ENCODE measurements at places on chromosomes 2 and 18. TPM values are rescaled to one million over a fixed set of nuclear protein-coding genes. Genes with fewer than 3 reads are reported as not detected.

GRCh38 chr2:54757500-54757899 is 34.0 kb downstream of the EML6 start:
- H3K36me3 ChIP-seq = no peaks in the 10 kb centered on the region
- H3K27me3 ChIP-seq = peaks cover 10% of the 10 kb centered on the region
- DNase-seq = no peak
- H3K27ac ChIP-seq = no peak overlapping the region
- peaks cover 2% of the 10 kb centered on the region for H3K4me1 ChIP-seq

The VWA3B gene
- total RNA-seq = not detected

The CXCR2 gene
- 0.37 TPM for total RNA-seq

DNA sequence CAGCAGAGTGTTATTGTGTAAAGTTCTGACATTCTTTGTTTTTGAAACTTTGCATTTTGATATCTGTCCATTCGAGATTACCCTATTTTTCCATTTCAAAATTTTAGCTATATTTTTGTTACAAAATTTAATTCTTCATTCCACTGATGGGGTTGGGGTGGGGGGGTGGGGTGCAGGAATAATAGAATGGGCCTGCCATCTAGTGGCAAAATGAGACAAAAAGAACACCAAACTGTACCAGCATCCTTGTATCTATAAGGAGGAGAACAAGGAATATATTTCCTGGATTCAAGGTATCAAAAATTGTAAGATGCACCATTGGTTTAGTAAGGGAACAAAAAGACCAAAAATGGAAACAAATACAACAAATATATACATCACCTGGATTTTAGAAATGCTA is 27.9 kb upstream of the TTR start:
- H3K4me1 ChIP-seq = no peaks in the 10 kb centered on the region
- no peaks in the 10 kb centered on the region for H3K27me3 ChIP-seq
- H3K4me3 ChIP-seq = no peak overlapping the region
- H3K36me3 ChIP-seq = no peaks in the 10 kb centered on the region
- no peak for DNase-seq

The AOX1 gene
- 0.22 TPM for total RNA-seq

The RIT2 gene
- total RNA-seq = not detected

All from activated CD4-positive, alpha-beta T cell treated with anti-CD3 and anti-CD28 coated beads, Interleukin-2, amount 10 ng/mL, durations not matched to agents 7 days and 5 days (primary cell).